Stimulated activated CD8-positive, alpha-beta memory T cell treated with anti-CD3 and anti-CD28 coated beads, Interleukin-15, amount 100 ng/mL, for 24 hours (primary cell): ENCODE measurements at places on chromosomes 1 and 21.

DNA sequence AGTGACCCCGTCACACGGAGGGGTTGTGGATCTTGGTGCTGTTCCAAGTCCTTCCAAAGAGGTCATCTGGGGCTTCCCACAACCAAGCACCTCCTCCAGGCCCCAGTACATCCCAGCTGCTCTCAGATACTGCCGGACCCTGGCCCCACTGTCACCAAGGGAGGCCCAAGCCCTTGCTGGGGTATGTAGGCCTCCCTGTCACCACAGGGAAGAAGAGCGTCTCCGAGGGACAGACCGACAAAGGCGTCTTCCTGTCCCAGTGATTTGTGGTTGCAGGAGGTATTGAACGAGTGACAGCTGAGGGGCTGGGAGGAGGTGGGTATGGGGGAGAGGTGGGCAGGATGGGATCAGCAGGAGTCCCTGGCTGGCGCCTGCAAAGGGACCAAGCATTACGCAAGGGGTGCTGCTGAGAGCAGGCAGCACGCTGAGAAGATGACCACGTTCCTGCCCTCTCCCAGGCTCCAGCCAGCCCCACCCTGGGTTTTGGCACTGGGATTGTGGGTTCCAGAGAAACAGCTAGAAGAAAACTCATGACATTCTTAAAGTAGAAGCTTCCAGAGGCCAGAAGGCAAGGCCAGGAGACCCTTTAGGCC lies 29.7 kb downstream of the LRP8 start:
- no peak for DNase-seq

DNA sequence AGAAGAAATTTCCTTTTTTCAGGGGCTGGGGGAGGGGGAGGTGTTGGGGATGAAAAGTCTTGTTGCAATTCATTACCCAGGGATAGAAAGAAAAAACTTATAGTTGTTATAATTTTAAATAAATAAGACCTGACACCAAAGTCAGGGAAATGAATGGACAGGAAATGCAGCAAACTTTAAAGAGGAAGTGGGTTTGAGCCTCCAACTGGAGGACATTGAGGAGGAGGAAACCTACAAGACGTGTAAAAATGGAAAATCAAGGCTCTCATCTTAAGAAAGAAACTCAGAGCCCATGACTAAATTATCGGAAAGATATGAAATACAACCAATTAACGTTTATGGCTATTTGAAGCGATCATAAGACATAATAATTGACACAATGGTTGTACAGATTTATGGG lies 54.4 kb downstream of the NIBAN1 start:
- DNase-seq, result no peak

- no peak for DNase-seq
These were observed 1202.9 kb downstream of the NCAM2 start for GRCh38 chr21:22201126-22201525.

GRCh38 chr1:153649863-153650235 lies 8.7 kb upstream of the SNAPIN start:
- DNase-seq, result no peak

- no peak for DNase-seq
These were observed 7.0 kb upstream of the P3R3URF start for GRCh38 chr1:46183079-46183847.

- no peak for DNase-seq
These were observed 9.2 kb upstream of the ERG start for GRCh38 chr21:38507374-38507942.

GRCh38 chr1:14612256-14612655 lies 13.8 kb downstream of the KAZN start:
- DNase-seq, result no peak
